ENCODE measurements at places on chromosomes 2 and 18. TPM values are rescaled to one million over a fixed set of nuclear protein-coding genes. Genes with fewer than 3 reads are reported as not detected.

GYPC gene
- total RNA-seq: 113 TPM

REG3G gene
- not detected for total RNA-seq

DAW1 gene
- 0.12 TPM for total RNA-seq

DNAH6 gene
- total RNA-seq: 2.0 TPM

RGPD3 gene
- 0.29 TPM for total RNA-seq

DOCK10 gene
- 32.1 TPM for total RNA-seq

ZDBF2 gene
- 16.9 TPM for total RNA-seq

MALL gene
- total RNA-seq: 11.5 TPM

SLC4A5 gene
- total RNA-seq: 8.4 TPM

SCN1A gene
- 0.06 TPM for total RNA-seq

NETO1 gene
- total RNA-seq: 0.29 TPM

Measured in metanephros (tissue), 2 donors.